CD4-positive, alpha-beta T cell treated with Interleukin-17A for 4 hours (primary cell): ENCODE measurements at places on chromosomes 12 and 14.

- DNase-seq, result no peak
Measured at GRCh38 chr14:49492151-49492550, 94.0 kb downstream of the RPS29 start.

DNA sequence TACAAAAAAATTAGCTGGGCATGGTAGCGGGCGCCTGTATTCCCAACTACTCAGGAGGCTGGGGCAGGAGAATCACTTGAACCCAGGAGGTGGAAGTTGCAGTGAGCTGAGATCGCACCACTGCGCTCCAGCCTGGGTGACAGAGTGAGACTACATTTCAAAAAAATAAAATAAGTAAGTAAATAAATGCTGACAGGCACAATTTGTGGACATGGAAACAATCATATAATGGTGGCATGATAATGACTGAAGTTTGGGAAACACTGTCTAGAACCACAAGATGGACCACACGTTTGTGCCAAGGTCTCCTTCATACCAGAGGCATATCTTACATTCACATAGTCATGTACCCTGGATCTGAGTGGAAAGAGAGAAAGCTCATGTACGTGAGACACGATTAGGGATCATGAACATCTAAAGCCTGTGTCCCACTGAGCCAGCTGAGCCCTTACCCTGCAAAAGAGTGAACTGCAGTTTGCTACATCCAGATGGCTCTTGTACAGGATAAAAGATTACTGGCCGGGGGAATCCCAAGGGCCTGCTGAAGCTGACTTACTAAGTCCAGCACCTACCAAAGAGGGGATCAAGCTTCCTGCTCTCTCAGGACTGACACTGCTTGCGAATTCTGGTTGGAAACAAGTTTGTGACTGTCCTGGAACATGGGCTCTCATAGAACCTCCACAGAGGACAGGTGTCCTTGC is 62.9 kb downstream of the TRAFD1 start:
- DNase-seq, result no peak

GRCh38 chr12:88472248-88472647 is 108.0 kb downstream of the KITLG start:
- DNase-seq, result no peak

DNA sequence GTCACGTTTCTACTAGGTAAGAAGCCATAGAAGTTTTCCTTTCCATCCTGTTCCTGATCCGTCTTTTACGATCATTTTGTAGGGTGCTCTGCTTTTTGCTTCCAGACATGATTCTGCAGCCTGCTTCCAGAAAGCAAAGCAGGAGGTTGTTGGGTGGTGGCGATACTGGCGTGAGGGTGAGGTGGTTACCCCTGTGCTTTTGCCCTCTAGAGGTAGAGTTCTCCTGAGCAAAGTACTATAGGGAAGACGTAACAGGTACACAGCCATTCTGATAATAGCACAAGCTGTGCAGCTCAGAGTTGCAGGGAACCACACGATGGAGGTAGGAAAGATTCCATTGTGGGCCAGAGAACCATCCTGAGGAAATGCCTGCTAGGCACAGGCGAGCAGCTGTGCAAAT is 186.0 kb downstream of the PAH start:
- DNase-seq, result no peak

DNA sequence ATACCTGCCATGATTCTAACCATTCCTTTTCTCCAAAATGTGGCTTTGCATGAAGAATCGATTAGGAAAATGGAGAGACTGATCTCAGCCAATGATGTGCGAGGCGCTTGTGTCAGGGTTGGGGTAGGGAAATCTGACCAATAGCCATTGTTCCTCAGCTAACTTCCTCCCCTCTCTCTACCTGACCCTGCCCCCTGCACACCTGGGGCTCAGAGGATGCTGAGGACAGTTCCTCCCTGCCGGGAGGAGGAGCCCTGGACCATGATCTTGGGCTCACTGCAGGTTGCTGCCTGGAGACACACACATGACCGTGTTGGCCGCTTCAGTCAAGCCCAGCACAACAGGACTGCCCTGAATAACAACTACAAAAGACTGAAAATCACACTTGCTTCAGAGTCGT is 119.8 kb upstream of the SFSWAP start:
- DNase-seq, result no peak
